RPMI7951 (cell line): ENCODE measurements at places on chromosomes 16 and 17. TPM values are rescaled to one million over a fixed set of nuclear protein-coding genes. Genes with fewer than 3 reads are reported as not detected.

GRCh38 chr17:71725811-71726210 lies 395.0 kb upstream of the SOX9 start:
- DNase-seq = no peak

DNA sequence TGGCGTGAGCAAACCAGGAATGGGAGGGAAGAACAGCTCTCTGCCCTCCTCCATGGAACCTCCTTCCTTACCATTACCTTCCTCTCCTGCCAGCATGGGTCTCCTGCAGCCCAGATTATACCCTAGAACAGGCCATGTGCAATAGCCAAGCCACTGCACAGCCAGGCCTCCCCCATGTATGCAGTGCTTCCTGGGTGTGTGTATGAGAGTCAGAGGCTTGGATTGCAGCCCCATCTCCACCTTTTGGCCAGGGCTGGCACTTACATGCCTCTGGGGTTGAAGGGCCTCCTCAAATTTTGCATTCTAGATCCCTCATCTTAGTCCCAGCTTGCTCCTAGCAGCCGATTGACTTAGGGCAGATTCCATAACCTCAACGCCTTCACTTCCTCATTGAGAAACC lies 133.7 kb downstream of the GSG1L start:
- DNase-seq = no peak

DNA sequence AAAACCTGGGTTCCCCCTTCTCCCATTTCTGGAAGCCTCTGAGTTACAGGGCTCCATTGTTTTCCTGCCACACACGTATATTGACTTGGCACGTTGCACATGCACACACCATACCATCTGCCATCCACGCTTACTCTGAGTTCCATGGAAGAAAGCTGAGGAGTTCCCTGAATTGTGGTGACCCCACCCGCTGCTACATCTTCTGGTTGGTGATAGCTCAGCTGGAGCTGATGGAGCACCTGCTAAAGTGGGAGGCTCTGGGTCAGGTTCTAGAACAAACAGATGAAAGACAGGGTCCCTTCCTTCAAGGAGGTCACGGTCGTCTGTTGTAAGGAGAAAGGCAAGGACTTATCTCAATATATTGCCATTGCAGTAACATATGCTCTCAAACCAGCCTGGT lies 41.1 kb downstream of the TMEM11 start:
- DNase-seq = no peak

- no peak for DNase-seq
Measured at GRCh38 chr17:9928601-9929333, 23.7 kb upstream of the RCVRN start.

DNA sequence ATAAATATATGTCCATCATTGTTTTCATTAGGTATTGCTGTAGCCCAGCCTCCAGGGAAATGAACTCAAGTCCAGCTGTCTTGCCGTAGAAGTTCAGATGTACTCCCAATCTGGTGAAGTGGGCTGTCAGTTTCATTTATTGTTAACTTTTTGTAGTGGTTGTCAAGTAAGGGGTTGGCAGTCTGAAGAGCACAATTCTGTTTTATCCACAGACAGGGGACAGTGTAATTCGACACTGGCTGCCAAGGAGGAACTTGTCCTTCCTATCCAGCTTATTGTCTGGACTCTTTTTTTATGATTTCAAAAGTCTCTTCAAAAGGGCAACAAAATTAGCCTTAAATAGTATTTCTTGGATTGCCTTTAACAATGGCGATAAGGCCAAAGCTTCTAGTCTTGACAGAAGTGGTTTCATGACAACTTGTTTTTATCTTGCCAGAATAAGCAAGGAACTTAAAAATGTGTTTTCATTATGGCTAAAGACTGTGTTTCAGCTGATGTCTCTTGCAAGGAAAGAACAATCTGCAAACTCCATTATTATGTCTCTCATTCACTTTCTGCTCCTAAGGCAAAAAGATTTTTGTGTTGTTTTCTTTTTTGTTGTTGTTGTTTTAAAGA lies 73.9 kb upstream of the TANC2 start:
- DNase-seq = no peak

DNA sequence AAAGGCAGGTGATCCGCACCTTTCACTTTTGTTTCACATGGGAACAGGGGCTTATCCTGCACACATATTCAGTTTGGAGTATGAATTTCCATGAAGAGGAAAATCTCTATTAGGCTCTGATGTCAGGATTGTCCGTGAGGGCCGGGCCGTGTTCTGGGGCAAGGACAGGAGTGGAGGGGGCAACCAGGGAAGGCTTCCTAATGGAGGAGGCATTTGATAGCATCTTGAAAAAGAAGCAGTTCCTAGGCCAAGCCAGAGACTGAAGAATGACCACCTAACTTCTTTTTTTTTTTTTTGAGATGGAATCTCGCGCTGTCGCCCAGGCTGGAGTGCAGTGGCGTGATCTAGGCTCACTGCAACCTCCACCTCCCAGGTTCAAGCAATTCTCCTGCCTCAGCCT lies 174.2 kb downstream of the SEC14L1 start:
- DNase-seq = no peak

GRCh38 chr17:38922538-38923297 lies 2.7 kb upstream of the LASP1NB start:
- DNase-seq = peak; percentile 56

GRCh38 chr16:7449306-7449705 lies 116.7 kb downstream of the RBFOX1 start:
- DNase-seq = no peak

DNA sequence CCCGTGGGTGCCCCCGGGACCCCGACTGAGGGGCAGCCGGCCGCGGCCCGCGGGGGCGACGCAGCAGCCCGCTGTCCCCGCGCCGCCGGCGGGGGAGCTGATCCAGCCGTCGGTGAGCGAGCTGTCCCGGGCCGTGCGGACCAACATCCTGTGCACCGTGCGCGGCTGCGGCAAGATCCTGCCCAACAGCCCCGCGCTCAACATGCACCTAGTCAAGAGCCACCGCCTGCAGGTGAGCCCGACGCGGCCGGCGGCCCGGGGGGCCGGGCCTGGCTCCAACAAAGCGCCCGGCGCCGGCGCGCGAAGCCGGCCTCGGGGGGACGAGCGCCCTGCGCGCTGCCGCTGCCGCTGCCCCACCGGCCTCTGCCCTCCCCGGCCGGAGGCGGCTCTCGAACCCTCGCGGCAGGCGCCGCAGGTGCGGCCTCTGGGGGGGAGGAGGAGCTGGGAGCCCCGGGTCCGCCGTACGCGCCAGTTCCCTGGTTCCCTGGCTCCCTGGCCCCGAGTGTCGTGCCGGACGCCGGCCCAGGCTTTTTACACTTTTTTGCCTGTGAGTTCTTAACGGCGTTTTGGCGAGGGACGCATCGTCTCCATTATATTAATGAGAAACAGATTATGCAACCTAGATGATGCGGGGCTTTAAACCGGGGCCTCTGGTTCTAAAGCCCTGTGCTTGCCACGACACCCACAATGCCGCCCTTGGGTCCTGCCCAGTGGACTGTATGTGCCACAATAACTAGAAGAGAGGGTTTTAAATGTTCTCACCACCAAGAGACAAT lies 521 bp downstream of the ATMIN start:
- peak; percentile 23 for DNase-seq

DNA sequence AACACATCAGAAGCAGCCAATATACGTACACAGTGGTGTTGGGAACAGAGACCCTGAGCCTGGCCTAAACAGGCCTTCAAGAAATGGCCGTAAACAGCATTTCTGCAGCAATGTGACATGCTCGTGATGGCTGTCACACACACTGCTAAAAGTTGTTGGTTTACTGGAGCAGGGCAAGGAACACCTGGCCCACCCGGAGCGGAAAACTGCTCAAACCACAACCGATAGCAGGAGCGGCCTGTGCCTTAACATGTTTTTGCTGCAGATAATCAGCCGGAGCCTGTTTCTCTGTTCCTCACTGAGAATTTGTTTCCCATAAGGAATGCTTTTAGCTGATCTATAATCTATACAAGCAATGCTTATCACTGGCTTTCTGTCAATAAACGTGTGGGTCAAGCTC lies 6.0 kb upstream of the DPEP1 start:
- DNase-seq = no peak

DNA sequence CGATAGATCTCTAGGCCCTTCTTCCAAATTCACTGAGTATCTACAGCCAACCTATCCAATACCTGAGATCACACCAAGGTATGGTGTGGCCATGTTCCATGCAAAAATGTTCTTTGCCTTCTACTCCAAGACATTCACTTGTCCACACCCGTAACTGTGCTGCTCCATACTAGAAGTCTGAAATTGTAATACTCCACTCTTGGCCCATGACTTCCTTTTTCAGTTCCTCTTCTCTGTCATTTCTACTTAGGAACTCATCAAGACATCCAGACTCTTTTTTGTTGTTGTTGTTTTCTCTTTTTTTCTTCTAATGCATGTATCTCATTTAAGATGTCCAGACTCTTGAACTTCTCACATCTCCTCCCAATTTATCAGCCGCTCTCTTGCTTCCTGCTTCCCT lies 42.5 kb upstream of the KSR1 start:
- DNase-seq = no peak

- DNase-seq = no peak
Measured at GRCh38 chr17:73697872-73698271, 53.6 kb upstream of the SDK2 start.

- no peak for DNase-seq
Measured at GRCh38 chr16:49883076-49884014, 27.4 kb upstream of the ZNF423 start.

DNA sequence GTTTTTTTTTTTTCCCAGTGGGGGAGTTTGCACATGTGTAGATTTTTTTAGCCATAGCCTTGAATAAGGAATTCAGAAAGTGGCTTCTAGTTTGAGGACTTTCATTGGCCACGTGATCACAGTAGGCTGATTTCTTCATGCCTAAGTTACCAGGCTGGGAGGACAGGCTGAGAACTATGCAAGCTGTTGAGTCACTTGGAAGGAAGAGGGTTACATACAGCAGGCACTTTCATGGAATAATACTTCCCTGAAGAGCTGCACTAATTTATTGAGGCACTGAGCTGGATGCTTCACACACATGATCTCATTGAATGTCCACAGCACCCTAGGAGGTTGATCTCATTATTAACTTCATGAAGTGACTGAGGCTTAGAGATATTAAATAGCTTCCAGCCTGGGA lies 22.8 kb downstream of the PRKCB start:
- no peak for DNase-seq

DNA sequence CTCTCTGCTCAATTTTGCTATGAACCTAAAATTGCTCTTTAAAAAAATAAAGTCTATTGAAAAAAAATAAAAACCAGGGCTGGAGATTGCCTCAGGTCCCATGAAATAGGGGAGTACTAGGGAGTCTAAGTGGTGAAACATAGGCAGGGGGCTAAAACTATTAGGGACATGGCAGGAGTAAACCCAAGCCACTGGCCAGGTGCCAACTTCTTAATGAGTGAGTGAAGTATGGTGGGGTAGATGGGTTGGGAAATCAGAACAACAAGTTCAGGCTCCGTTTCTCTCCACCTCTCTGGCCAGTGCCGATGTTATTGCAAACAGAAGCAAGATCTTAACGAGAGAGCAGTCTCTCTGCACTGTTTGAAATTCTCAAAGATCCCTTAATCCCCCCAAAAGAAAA lies 322.4 kb upstream of the CDH5 start:
- DNase-seq = no peak

GRCh38 chr17:56902348-56902747 lies 11.5 kb downstream of the TRIM25 start:
- peak; percentile 70 for DNase-seq

- peak; percentile 31 for DNase-seq
Measured at GRCh38 chr17:14355556-14355955, 54.7 kb downstream of the HS3ST3B1 start.

DNA sequence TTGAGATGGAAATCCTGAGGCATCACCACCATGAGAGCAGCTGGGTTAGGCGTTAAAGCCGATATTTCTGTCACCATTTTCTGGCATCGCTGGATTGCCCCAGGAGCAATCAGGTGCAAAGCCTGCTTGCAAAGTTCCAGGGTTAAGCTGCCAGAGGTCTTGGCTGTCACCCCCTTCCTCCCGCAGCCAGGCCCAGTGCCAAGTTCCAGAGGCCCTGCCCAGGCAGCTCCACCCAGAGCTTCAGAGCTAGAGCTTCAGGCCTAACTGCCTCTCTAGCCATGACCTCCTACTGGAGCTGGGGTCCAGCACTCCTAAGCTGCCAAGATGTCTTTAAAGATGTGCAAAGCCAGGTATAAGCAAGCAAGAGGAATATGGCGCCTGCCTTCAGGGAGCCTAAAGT lies 8.8 kb upstream of the TMEM238L start:
- DNase-seq = no peak

DNA sequence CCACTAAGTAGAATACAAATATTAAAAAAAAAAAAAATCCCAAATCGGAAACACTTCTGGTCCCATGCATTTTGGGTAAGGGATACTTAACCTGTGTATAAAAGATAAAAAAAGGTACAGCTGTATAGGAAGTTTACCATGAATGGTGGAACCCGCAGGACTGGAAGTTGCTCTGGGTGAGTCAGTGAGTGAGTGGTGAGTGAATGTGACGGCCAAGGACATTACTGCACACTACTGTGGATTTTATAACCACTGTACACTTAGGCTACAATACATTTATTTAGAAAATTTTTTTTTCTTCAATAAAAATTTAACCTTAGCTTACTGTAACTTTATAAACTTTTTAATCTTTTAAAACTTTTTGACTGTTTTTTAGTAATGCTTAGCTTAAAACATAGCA lies 71.3 kb upstream of the BCAR1 start:
- peak; percentile 62 for DNase-seq

DNA sequence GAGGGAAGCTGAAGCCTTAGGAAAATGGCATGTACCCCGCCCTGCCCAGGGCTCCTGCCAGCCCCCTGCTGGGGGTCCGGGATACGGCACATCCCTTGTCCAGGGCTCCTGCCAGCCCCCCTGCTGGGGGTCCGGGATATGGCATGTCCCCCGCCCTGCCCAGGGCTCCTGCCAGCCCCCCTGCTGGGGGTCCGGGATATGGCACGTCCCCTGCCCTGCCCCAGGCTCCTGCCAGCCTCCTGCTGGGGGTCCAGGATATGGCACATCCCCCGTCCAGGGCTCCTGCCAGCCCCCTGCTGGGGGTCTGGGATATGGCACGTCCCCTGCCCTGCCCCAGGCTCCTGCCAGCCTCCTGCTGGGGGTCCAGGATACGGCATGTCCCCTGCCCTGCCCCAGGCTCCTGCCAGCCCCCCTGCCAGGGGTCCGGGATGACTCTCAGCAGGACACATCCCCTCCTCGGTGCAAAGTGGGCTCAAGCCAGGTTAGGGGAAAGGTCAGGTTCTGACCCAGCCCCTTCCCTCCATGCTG lies 43.2 kb downstream of the RPH3AL start:
- no peak for DNase-seq

- DNase-seq = no peak
Measured at GRCh38 chr17:79670537-79671084, 59.8 kb upstream of the RBFOX3 start.

The PRSS8 gene
- total RNA-seq = not detected in 2 replicates

The XYLT2 gene
- 12.4 and 15.2 TPM in 2 replicates for total RNA-seq

The ZSCAN10 gene
- not detected in 2 replicates for total RNA-seq

The CDR2L gene
- 8.4 and 8.9 TPM in 2 replicates for total RNA-seq

The RND2 gene
- total RNA-seq = not detected in 2 replicates

The CACNA1H gene
- total RNA-seq = not detected in 2 replicates

The TBC1D3H gene
- total RNA-seq = not detected in 2 replicates

The KRTAP9-6 gene
- total RNA-seq = not detected in 2 replicates

The NUDT16L1 gene
- 28.7 and 45.3 TPM in 2 replicates for total RNA-seq

The EFNB3 gene
- 0.84 and 1.3 TPM in 2 replicates for total RNA-seq
